ENCODE measurements at places on chromosomes 2 and 18.

DNA sequence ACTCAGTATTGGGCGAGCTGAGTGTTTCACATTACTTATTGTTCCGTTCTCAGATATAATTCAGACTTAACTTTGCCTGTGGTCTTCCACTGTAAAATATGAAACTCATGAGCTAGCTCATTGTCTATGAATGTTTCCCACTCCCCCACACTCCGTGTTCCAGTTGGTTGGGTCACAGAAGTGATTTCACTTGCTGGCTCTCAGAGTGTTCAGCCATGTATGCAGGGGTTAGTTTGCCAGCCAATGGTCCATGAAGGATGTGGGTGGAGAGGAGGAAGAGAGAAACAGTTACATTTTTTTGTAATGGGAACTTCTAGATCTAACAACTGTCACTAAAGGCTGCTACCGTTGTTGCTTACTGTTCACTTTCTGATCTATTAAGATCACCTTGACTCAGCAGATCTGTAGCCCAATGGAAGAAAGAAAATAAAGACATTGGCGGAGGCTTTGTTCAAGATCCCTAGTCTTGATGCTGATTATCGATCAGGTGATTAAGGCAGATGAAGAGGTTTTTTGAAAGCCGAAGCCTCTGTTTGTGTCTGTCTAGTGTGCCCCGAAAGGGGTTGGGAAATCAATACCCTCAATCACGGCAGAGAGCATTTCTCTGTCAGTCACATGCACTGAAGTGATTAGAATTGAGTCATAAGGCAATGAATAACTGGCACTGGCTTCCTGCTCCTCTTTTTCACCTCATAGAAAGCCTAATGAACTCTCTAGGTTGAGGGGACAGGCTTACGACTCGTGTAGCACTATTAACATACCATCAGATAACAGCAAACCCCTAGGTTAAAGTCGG, 279.7 kb upstream of the FIGN start:
- no peak for DNase-seq

- no peak for DNase-seq
Observed at GRCh38 chr2:216318521-216318874, 53.8 kb downstream of the MARCHF4 start.

GRCh38 chr2:120369250-120369649, 23.3 kb downstream of the INHBB start:
- no peak for DNase-seq

GRCh38 chr2:72806280-72806945, 19.4 kb downstream of the EXOC6B start:
- DNase-seq: no peak

DNA sequence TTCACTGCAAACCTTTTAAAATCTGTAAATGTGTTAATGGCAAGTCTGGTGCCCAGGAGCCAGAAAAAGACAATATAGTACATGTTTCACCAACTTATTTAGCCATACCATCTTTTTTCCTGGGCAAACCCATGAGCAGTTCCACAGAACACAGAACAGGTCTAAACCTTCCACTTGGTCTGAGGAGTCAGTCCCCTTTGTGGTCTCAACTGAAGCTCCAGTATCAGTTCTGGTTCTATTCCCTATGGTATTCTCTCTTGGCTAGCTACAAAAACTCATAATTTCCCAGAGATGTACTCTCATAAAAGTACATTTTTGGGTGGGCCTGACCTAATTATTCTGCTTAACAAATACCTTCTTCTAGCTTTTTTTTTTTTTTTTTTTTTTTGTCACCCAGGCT, 31.2 kb downstream of the STK17B start:
- DNase-seq: no peak

DNA sequence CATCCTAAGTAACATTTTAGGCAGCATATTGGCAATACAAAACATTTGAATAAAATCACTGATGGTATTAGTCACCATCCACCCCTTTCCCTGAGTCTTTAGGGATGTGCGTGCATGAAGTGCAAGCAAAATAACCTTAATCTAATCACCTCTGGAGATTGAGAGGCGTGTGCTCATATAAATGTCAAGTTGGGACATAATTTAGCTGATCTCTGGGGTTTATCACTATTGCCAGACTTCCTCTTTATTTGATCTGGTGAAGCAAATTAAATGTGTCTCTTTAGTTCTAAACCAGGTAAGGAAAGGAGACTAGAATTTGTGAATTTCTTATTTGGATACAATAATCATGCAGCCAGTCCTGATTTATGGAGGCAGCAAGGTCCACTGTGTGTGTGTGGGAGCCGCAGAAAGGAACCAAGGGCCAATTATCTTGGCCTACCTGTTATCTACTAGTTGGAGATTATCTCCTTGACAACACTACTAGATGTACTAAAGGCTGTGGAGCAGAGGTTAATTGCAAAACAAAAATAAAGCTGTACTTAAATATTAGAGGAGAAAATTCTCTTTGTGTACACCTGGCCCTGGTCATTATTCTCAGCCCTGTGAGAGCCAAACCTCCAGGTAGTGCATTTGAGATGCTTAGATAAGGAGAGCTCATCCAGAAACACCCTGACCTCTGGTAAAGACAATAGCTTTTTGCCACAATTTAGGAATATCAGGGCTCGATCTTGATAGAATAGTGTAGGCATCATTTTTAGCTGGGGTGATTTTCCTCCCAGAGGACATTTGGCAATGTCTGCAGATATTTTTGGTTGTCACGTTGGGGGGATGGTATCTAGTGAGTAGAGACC, 78.2 kb downstream of the HRH4 start:
- no peak for DNase-seq

GRCh38 chr18:55096263-55096951, 137.1 kb upstream of the CCDC68 start:
- no peak for DNase-seq

- DNase-seq: no peak
Observed at GRCh38 chr2:111138839-111139238, 18.1 kb downstream of the BCL2L11 start.

DNA sequence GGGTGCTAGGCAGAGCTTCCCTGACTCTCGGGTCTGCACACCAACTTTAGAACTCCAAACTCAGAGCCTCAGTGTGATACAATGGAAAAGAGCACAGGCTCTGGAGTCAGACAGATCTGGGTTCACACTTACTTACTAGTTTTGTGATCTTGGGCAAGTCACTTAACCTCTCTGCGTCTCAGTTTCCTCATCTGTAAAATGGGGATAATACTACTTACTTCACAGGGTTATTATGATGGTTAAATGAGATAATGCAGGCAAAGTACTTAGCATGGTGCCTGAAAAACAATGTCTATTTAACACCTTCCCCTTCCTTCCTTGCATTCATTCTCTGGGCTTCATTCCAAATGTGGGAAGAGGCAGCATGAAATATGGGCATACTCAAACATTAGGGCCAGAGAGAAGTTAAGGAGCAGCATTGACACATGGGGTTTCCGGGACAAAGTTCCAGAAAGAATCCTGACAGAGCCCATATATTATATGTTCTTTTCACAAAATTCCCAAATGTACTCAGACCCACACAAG, 13.3 kb downstream of the DNAJC27 start:
- no peak for DNase-seq

- DNase-seq: no peak
Observed at GRCh38 chr18:55064760-55065159, 105.5 kb upstream of the CCDC68 start.

DNA sequence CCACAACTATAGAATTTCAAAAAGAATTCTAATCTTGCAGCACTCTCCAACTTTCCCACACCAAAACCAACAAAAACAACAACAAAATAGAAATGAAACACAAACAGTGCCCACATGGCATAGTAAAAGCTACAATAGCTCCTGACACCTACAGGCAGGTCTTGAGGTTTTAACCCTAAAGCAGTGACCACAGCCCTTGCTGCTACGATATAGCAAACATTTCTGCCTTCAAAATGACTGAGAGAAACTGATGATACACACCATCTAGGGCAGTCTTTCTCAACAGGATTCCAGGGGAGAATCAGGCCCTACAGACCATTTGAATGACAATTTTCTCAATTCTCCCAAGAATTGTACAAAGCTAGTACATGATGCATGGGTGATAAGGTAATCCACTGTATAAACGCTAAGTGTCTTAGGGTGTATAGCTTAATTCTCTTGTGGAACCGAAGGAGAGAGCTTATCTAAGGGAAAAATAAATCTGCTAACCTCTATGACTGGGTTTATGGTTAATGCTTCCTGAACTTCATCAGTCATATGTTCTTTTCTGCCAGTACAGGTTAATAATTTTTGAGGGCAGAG, 46.5 kb downstream of the TRAK2 start:
- DNase-seq: no peak

- DNase-seq: no peak
Observed at GRCh38 chr2:200302940-200303727, 3.4 kb upstream of the SPATS2L start.

DNA sequence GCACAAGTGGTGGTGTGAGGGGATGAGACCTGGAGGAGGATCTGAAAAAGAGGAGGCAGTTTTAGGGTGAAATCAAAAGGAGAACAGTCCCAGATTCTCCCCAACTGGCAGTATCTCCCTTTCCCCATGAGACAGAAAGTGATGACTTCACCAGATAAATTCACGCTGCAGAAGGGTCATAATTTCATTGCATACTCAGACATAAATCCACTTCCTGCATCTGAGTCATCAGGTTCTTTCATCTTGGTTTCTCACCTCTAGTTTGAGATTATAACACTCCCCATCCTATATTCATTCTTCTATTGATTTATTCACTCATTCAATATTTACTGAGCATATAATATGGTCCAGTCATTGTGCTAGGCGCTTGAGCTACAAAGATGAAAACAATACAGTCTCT, 64.7 kb downstream of the CCDC148 start:
- DNase-seq: no peak

GRCh38 chr2:24918326-24919036, 1.6 kb downstream of the ADCY3 start:
- DNase-seq: peak; percentile 63

DNA sequence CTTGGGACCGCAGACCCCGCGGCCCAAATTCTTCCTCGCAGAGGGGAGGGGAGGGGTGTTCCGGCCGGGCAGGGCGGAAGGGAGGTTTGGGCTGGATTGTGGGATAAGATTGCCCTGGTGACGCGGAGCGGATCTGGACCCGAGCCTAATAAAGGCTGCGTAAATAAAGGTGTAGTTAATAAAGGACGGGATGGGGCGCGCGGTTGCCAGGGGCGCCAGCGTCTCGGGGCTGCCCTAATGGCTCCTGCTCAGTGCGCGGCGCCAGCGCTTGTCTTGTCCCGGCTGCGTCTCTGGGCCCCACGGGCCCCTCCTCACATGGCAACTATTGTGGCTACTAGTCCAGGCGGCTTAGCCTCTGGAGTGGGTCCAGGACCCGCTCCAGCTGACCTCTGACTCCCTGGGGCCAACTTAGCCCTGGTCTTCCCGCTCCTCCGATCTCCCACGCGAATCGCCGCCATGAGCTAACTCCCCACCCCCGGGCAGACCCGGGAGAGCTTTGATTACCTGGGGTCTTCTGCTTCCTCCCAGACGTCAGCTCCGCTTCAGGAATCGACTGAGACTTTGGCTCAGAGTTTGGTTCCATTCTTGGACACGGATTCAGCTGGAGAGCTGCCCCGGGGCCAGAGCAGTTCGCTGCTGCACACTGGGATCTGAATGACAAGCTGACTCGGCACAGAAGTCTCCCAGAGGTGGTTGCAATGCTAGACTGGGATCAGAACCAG, 36.5 kb downstream of the SLC25A52 start:
- no peak for DNase-seq

GRCh38 chr2:3487432-3487831, 31.9 kb downstream of the ADI1 start:
- DNase-seq: peak; percentile 45

GRCh38 chr2:115194623-115195022, 752.2 kb downstream of the DPP10 start:
- DNase-seq: no peak

DNA sequence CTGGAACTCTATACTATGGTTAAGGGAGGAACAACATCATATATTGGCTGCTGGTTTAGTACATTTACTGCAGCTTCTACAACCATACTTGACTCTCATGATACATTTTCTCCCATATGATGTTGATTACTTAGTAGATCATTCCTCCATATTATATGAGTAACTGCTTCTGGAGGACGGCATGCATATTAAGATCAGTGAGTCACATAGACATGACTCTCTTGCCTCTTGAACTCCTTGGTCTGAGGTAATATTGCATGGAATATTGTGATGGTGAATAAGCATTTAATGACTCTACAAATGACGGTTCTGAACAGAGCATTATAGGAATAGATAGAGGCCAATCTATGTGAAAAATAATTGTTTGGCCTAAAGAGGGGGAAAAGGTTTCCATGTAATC, 418.8 kb upstream of the SPHKAP start:
- no peak for DNase-seq

DNA sequence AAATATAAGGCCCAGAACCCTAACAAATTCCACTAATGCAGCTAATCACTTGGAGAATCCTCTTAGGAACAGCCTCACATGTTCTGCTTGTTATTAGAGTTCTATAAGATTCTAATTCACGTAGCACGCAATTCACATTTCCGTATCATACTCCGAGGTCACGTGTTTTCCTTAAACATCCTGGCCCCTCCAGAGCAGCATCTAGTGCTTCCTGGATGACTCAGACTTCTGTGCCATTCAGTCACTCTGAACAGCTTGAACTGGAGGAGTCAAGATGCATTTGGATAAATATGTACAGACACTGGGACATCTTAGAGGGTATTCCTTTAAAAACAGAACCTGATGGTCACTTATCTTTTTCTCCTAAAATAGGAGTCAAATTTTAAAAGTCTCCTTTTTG, 156.5 kb downstream of the MYO5B start:
- DNase-seq: no peak

GRCh38 chr2:109295070-109295780, 166.2 kb downstream of the SH3RF3 start:
- no peak for DNase-seq

DNA sequence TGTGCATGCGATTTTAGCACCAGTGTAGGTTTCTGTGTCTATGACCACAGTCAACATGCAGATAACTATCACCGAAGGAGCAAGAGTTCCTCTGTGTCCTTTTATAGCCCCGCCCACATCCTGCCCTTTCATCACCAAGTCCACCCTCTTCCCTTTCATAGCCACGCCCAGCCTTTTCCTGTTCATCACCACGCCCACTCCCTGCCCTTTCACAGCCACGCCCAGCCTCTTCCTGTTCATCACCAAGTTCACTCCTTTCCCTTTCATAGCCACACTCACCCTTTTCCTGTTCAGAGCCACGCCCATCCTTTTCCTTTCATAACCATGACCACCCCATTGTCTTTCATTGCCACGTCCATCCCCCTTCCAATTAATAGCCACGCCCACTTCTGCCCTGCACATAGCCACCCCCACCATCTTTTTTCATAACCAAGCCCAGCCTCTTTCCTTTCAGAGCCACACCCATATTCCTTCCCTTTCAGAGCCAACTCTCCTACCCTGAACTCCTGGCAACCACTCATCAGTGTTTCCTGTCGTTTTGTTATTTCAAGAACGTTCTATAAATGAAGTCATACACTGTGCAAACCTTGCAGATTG, 273.9 kb downstream of the MYT1L start:
- no peak for DNase-seq

DNA sequence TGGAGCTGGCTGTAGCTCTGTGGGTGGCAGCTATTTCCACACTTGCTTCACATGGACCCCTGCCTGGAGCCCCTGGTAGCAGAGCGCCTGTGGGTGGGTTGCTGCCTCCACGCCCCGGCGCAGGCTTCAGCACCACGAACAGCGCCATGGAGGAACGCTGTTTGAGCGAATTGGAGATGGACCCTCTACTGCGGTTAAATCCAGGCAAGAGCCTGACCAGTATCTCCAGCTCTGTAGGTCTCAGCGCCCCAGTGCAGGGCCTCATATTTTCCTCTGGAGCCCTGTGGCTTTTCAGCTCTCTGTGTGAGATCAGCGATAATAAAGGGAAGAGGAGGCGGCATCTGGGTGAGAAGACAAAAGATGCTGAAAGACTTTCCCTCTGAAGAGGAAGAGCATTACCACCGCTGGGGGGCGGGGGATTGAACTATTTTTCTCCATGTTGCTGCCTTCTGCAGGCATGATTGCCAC, 12.0 kb downstream of the ONECUT2 start:
- no peak for DNase-seq

All from left forelimb (tissue), 1 donor.